ENCODE measurements at places on chromosomes 4 and X. TPM values are rescaled to one million over a fixed set of nuclear protein-coding genes. Genes with fewer than 3 reads are reported as not detected.

GRCh38 chr4:150462743-150463142 lies 119.2 kb upstream of the MAB21L2 start:
- no peak overlapping the region for H3K4me3 ChIP-seq
- H3K36me3 ChIP-seq: no peaks in the 10 kb centered on the region
- H3K4me1 ChIP-seq: no peaks in the 10 kb centered on the region
- no peak overlapping the region for H3K27ac ChIP-seq
- DNase-seq: no peak

- no peak overlapping the region for H3K27ac ChIP-seq
- no peaks in the 10 kb centered on the region for H3K36me3 ChIP-seq
- no peaks in the 10 kb centered on the region for H3K4me1 ChIP-seq
- no peak for DNase-seq
Measured at GRCh38 chrX:141879616-141880015, 24.1 kb upstream of the MAGEC1 start.

DNA sequence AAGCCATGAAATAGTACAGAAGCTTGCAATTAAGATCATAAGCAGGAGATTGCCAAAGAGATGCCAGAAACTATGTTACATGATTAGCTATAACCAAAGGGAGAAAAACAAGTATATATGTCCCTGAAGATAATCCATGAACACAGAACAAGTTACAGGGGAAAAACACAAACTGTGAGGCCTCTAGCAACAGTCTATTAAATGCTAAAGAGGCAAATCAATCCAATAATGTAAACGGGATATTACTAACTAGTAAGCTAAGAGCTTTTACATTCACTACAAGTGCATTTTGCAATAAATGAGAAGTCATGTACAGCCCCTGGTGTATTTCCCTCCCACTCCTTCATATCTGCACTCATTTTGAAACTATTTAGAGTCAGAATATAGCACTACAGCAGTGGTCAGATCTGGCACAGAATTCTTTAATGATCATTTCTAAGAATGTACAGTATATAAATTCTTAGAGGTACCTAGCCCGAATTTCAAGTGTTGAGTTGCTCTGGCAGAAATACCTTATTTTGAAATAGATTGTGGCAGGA lies 449.8 kb upstream of the SMIM31 start:
- DNase-seq: no peak
- no peaks in the 10 kb centered on the region for H3K36me3 ChIP-seq
- no peaks in the 10 kb centered on the region for H3K4me1 ChIP-seq
- no peaks in the 10 kb centered on the region for H3K27me3 ChIP-seq

- no peak for DNase-seq
- H3K27ac ChIP-seq: no peak overlapping the region
- H3K4me3 ChIP-seq: no peak overlapping the region
- no peaks in the 10 kb centered on the region for H3K36me3 ChIP-seq
Measured at GRCh38 chr4:76960014-76960413, 10.5 kb downstream of the SEPTIN11 start.

Gene IGFBP7
- 60.5 TPM for total RNA-seq

- H3K27me3 ChIP-seq: no peaks in the 10 kb centered on the region
- no peak overlapping the region for H3K4me3 ChIP-seq
- peaks cover 3% of the 10 kb centered on the region for H3K4me1 ChIP-seq
- DNase-seq: no peak
- no peak overlapping the region for H3K27ac ChIP-seq
Measured at GRCh38 chrX:13047759-13048158, 3.3 kb upstream of the FAM9C start.

- no peaks in the 10 kb centered on the region for H3K36me3 ChIP-seq
- H3K27me3 ChIP-seq: no peaks in the 10 kb centered on the region
- H3K4me1 ChIP-seq: peaks cover 8% of the 10 kb centered on the region
- no peak overlapping the region for H3K4me3 ChIP-seq
Measured at GRCh38 chr4:48127682-48128404, 6.2 kb downstream of the TXK start.

DNA sequence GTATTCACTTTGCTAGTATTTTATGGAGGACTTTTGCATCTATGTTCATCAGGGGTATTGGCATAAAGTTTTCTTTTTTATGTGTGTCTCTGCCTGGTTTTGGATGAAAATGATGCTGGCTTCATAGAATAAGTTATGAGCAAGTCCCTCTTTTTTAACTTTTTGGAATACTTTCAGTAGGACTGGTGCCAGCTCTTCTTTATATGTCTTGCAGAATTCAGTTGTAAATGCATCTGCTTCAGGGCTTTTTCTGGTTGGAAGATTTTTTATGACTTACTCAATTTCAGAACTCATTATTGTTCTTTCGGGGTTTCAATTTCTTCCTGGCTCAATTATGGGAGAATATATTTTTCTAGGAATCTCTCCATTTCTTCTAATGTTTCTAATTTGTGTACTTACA lies 9.1 kb upstream of the CSN2 start:
- no peaks in the 10 kb centered on the region for H3K36me3 ChIP-seq
- no peak overlapping the region for H3K4me3 ChIP-seq
- H3K4me1 ChIP-seq: no peaks in the 10 kb centered on the region
- H3K27ac ChIP-seq: no peak overlapping the region
- DNase-seq: no peak

Gene PNCK
- total RNA-seq: 0.17 TPM

- no peak overlapping the region for H3K4me3 ChIP-seq
- peaks cover 3% of the 10 kb centered on the region for H3K27me3 ChIP-seq
- no peak overlapping the region for H3K27ac ChIP-seq
Measured at GRCh38 chr4:111274486-111274885, 651.6 kb upstream of the PITX2 start.

DNA sequence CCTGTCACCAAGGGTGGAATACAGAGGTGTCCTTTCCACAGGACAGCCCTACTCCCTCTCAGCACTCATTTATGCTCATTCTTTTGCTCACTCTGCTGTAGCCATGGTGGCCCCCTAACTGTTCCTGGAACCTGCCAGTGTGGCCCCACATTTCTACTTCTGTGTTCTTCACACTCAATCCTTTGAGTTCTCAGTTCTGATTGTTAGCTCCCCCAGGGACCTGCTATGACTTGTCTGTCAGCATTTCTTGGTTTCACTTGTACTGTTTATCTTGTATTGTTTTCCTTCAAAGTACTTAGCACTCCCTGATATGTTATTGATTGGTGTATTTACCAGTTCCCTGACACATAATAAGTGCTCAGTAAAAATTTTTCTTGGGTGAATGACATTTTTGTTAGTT lies 14.9 kb downstream of the VBP1 start:
- no peaks in the 10 kb centered on the region for H3K27me3 ChIP-seq
- no peak overlapping the region for H3K27ac ChIP-seq
- H3K36me3 ChIP-seq: peaks cover 12% of the 10 kb centered on the region
- no peak overlapping the region for H3K4me3 ChIP-seq

DNA sequence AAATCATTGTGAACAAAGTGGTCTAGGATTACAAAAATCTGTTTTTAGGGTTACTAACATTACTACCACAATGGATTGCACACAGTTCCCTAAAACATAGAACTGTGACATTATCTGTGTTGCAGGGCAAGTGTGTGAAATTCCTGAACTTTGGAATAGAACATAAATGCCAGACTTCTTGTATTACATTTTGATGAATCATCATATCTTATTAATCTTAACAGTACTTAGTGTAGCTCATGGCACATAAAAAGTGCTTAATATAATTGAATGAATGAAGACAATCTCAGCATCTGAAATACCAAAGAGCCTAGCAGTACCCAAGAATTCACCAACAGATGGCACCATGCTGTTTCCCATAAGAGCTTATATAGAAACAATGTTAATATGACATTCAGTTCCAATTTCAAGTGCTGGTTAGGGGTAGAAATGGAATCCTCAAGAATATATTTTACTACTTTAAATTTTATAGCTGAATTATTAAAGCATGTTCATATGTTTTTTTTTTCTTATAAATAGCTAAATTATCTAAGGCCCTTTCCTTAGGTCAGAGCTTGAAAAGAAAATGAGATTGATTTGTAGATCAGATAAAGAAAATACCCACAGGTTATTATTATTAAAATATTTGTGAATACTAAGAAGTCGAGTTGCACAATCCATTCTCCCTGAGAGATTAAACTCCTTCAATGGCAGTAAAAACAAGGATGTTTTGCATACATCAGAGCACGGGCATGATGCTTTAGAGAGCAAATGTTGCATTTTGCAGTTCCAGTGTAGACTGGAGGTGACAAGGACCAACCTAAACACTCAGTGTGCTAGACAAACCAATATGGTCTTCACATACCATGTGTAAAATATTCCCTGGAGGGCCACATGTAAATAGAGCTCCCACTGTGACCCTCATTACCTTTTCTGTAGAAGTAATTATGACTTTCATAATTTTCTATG lies 25.7 kb upstream of the SHISA3 start:
- H3K4me3 ChIP-seq: no peak overlapping the region
- no peak for DNase-seq
- no peaks in the 10 kb centered on the region for H3K4me1 ChIP-seq

GRCh38 chr4:77199276-77199675 lies 42.3 kb downstream of the CCNG2 start:
- DNase-seq: no peak
- no peak overlapping the region for H3K27ac ChIP-seq
- H3K4me1 ChIP-seq: no peaks in the 10 kb centered on the region
- no peak overlapping the region for H3K4me3 ChIP-seq
- H3K36me3 ChIP-seq: no peaks in the 10 kb centered on the region

DNA sequence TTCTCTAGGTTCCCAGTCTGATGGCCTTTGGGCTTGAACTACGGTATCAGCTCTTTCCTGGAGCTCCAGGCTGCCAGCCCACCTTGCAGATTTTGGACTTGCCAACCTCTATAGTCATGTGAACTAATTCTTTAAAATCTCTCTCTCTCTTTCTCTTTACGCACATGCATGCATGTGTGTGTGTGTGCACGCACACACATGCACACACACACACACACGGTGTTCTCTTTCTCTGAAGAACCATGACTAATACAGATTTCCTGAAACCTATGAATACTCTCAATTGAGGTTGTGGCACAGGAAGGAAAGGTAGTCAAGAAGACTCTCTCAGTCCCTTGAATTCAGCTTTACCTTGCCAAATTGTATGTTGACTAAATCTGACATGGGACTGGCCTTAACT lies 6.2 kb upstream of the ZCCHC13 start:
- no peak overlapping the region for H3K4me3 ChIP-seq
- DNase-seq: no peak
- H3K36me3 ChIP-seq: no peaks in the 10 kb centered on the region
- H3K27ac ChIP-seq: no peak overlapping the region
- H3K4me1 ChIP-seq: no peaks in the 10 kb centered on the region

Gene COX7B2
- total RNA-seq: not detected

- H3K4me3 ChIP-seq: no peak overlapping the region
- no peaks in the 10 kb centered on the region for H3K4me1 ChIP-seq
- DNase-seq: no peak
- H3K27me3 ChIP-seq: no peaks in the 10 kb centered on the region
- no peaks in the 10 kb centered on the region for H3K36me3 ChIP-seq
Measured at GRCh38 chr4:136706942-136707341, 825.4 kb downstream of the PCDH18 start.

DNA sequence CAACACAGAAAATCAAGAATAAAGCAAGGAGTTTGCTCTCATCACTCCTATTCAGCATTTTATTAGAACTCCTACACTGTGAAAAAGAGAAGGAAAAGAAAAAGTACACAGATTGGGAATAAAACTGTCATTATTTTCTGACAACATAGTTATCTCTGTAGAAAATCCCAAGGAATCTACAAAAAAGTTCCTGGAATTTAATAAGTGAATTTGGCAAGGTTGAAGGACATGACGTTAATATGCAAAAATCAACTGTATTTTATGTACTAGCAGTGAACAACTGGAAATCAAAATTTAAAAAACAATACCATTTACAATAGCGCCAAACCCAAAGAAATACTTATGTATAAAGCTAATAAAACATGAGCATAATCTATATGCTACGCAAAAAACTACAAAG lies 26.3 kb downstream of the CHIC2 start:
- H3K4me3 ChIP-seq: no peak overlapping the region
- H3K27ac ChIP-seq: no peak overlapping the region
- peaks cover 3% of the 10 kb centered on the region for H3K36me3 ChIP-seq

DNA sequence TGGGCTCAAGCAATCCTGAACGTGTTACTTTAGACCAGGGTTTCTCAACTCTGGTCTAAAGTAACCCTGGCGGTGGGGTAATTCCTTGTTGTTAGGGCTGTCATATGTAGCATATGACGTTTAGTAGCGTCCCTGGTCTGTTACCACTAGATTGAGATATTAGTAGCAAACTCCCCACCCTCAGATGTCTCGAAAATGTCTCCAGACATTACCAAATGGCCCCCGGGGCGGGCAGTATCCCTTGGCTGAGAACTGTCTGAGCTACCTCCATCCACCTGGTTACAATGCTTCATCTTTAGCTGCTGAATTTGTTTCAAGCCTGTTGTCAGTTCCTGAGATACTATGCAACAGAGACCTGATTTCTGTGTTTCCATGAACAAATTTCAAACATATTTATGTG lies 56.7 kb downstream of the CLDN34 start:
- H3K27ac ChIP-seq: no peak overlapping the region
- H3K4me1 ChIP-seq: no peaks in the 10 kb centered on the region
- no peaks in the 10 kb centered on the region for H3K27me3 ChIP-seq
- no peak for DNase-seq
- no peak overlapping the region for H3K4me3 ChIP-seq
- no peaks in the 10 kb centered on the region for H3K36me3 ChIP-seq

DNA sequence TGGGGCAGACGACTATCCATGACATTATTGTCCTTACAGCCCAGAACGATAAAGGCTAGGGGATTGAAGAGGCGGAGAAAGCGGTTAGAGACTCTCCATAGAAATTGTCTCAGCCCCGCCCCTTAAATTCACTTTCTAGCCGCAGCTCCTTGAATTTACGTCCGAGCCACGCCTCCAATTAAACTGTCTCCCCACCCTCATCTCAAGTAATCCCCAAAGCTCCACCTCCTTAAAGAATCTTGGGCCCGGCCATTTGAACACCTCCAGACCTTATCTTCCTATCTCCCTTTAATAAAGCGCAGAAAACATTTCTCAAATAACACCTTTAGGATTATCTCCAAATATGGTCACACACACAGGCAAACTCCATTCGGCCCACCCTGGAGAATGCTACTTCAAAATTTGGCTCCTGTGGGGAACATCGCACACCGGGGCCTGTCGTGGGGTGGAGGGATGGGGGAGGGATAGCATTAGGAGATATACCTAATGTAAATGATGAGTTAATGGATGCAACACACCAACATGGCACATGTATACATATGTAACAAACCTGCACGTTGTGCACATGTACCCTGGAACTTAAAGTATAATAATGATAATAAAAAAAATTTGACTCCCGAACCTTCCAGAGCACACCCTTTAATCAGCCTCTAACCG lies 7.2 kb upstream of the MAGIX start:
- H3K4me1 ChIP-seq: peaks cover 3% of the 10 kb centered on the region
- no peak overlapping the region for H3K27ac ChIP-seq
- H3K27me3 ChIP-seq: no peaks in the 10 kb centered on the region

DNA sequence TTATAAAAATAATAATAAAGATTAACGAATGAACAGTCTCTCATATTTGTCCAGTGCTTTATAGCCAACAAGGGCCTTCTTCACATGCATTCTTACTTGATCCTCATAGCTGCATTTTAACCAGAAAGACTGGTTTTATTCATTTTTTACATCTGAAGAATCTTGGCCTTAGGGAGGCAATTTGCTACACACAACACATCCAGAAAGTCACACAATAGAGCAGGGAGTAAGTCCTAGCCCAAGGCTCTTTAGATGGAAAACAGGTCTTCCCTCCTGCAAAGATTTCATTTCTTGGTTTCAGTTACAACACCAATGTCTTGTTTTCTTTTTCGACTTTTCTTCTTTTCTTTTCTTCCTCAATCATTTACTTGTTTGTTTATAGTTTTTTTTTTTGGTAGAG lies 13.0 kb upstream of the C1GALT1C1 start:
- no peak overlapping the region for H3K4me3 ChIP-seq
- H3K27ac ChIP-seq: no peak overlapping the region
- H3K36me3 ChIP-seq: no peaks in the 10 kb centered on the region
- H3K4me1 ChIP-seq: no peaks in the 10 kb centered on the region
- no peak for DNase-seq
- H3K27me3 ChIP-seq: peaks cover 3% of the 10 kb centered on the region

All from liver (tissue), 10 donors.